ENCODE measurements at places on chromosomes 6 and 20. TPM values are rescaled to one million over a fixed set of nuclear protein-coding genes. Genes with fewer than 3 reads are reported as not detected.

The TRDN gene
- not detected for total RNA-seq

GRCh38 chr20:36645998-36646397 is at the start of gene SLA2:
Gene SLA2, minus strand, starts transcription at chr20:36646196. Its CDS starts 4,861 bp downstream, at chr20:36641335.
- no peak for DNase-seq

DNA sequence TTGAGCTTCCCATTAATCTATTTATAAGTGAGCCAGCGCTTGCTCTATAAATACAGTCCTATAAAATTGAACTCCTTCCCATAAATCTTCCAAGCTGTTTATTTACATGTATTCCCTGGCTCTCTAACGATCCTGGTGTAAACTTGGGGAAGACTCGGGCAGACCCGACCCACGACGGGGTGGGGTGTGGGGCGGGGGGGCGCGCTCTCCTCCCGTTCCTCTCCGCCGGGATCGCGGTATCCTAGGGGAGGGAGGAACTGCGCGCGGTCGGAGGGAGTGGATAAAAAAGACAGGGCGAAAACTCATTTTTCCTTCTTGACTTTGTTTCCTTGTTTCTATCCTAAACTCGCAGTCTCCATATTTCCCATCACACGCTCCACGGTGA is 31.1 kb downstream of the TFAP2B start:
- DNase-seq: no peak

- no peak for DNase-seq
Measured at GRCh38 chr6:2460216-2460745, 214.9 kb upstream of the GMDS start.

DNA sequence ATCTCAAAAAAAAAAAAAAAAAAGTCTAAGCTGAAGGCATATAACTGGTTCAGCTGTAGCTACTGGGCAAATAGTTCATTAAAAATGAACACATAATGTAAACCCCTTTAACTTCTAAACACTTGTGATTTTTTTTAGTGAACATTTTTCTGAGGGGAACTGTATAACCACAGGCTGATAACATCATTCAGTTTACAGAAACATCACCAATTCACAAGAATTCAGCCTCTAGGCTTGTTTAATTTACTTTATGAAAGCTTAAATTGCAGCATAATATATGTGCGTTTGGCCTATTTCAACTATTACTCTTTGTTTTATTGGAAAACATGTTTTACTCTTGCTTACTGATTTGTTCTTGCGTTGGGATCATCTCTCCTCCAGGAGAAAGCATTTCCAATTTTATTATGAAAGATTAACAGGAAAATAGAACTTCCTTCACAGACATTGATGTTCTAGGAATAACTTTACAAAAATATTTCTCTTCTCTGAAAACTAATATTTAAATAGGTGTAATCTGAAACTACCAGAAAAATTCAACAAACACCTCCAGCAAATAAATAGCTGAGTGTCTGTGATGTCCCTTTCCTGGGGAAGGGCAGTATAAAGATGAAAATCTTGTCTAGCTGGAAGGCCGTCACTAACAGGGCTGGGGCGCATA is 284.5 kb downstream of the UST start:
- no peak for DNase-seq
